ENCODE measurements at places on chromosomes 12 and 14.

DNA sequence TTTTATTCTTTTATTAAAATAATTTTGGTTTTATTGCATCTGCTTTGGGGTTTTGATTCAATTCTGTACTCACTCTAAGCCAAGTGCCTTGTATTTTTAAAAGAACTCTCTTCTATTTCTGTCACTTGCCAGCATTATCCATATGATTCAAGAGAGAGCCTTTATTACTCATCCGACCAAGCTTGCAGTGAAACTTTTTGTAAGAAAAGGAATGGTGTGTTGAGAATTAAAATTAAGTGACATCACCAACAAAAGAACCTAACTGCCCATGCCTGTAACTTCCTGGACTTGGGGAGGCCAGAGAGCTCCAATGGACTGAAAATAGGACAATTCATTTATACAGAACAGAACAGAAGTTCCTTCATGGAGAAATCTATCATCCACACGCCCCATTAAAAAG, 52.1 kb downstream of the GALNT4 start:
- DNase-seq: no peak

DNA sequence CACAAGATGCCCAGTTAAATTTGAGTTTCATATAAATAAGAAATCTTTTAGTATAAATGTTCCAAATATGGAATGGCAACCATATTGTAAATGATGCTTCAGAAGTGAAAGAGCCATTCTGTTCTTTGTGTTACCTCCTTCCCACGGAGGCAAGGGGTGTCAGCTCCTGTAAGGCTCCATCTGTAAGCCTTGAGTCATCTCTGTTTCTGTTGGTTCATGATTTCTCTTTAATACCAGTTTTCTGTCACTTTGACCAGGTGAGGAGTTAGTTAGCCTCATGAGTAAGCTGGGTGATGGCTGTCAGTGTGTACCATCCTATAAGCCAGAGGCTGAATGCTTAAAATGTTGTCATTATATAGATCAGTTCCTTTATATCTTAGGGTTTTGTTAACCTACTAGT, 61.9 kb downstream of the TMEM30B start:
- DNase-seq: no peak

- no peak for DNase-seq
Observed at GRCh38 chr12:110846615-110847566, at the start of gene CCDC63. Gene CCDC63, plus strand, starts transcription at chr12:110846987. Its CDS starts 5,968 bp downstream, at chr12:110852955.

DNA sequence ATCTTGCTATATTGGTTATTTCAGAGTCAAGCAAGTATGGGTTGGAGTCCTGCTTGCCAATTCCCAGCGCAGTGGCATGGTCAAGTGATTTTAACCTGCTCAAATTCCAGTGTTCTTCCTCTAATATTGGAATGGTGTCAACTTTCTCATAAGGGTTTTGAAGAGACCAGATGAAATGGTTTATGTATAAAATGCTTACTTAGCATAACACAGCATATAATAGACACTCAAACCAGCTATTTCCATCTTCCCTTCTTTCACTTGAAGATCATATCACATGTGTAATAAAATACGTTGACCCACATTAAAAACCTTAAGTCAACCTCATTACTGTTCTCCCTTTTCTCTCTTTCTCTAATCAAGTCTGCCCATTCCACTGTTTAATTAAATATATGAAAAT, 144.0 kb downstream of the NAV3 start:
- DNase-seq: no peak

- no peak for DNase-seq
Observed at GRCh38 chr12:14272956-14273912, 92.2 kb upstream of the ATF7IP start.

DNA sequence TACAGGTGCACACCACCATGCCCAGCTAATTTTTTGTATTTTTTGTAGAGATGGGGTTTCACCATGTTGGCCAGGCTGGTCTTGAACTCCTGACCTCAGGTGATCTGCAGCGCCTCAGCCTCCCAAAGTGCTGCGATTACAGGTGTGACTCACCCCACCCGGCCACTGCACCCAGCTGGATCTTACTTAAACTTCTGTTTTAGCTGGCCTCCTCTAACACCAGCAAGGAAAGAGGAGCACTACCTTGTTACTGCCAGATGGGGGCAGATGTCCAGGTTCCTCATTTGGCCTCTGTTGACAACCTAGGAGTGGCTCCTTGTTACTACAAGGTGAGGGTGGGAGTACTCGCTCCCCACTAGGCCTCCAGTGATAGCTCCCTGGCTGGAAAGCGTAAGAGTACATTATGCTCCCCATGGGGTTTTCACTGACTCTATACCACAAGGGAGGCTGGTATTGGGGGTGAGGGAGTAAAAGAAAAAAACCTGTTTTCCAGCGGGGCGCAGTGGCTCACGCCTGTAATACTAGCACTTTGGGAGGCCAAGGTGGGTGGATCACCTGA, 13.2 kb upstream of the ARF6 start:
- no peak for DNase-seq

GRCh38 chr12:105916760-105917039, 222.1 kb downstream of the NUAK1 start:
- no peak for DNase-seq

DNA sequence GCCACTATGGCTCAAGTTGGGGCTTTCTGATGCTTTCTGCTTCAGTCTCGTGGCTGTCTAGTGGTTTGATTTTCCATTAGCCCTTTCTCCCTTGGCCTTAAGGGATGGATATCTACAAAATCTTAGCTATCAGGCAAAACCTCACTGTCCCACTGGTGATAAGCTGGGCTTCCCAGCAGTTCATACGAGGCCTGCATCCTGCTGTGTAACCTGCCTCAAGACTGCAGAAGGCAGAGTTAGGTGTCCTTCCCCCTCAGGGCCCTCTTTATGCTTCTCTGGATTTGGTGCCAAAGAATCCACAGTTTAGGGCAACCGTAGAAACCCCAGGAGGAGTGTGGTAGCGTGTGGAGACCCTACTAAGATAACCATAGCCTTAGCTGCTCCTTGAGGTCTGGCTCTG, 38.9 kb downstream of the ETV6 start:
- no peak for DNase-seq

DNA sequence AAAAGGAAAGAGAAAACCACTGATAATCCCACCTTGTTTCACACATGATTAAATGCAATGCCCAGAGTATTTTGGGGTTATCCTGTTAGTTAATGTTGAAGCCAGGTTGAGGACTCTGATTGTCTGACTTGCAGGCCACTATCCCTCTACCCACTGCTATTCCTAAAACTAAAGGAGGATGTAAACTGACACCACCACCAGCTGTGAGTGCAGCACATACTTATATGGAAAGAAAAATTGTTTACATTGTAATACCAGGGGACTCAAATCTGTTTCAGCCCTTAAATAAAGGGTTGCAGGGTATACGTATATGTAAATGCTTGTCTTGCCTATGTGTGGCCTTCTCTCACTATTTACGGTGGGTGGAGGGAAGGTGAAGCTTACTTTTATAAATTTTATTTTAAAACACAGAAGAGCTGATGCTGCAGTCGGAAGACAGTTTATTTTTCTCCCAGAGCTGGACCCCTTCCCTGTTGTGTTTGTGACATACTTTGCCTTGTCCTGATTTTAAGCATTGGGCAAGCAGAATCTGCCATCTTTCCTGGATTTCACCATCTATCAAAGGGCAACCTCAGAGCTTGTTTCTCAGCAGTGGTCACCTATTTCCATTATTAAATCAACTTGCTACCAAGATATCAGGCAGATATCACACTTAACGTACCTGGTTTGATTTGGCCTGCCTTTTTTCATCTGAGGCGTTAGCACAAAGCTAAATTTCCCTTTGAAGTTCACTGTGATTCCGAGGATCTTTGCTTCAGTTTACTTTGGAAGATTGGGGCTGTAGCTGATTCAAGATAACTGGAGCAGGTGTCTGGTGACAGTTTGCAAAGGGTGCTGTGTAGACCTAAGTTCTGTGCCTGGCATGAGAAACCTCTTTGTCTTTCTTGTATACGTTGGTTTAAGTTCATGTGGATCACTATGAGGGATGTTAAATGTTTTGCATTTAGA, 25.2 kb downstream of the DAAM1 start:
- no peak for DNase-seq

- no peak for DNase-seq
Observed at GRCh38 chr14:96592591-96593386, 90.6 kb downstream of the PAPOLA start.

DNA sequence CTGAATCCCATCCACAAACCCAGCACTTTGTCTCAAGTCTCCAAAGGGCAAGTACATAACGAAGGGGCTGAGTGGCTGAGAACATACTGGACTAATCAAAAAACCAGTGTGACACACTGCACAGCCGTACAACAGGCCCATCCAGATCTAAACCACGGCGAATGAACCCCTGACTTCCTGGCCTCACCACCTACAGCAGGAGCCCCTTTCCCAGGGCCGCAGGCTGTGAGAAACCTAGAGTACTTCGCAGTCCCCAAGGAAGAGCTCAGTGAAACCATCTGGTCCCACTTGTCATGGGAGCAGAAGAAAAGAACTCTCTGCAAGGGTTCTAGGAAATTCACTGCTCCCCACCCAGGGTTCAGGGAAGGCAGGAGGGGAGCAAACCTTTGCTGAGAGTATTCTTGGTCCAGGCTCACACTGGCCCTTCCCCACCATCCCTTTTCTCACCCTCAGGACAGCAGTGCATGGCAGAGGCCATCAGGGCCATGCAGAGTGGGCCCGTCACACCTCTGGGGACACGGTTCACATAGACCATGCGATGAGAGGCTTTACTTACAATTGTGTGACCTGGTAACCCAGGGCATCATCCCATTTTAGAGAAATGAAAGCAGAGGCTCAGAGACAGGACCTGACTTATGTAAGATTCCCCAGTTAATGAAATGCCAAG, 192.8 kb downstream of the BCL11B start:
- DNase-seq: no peak

DNA sequence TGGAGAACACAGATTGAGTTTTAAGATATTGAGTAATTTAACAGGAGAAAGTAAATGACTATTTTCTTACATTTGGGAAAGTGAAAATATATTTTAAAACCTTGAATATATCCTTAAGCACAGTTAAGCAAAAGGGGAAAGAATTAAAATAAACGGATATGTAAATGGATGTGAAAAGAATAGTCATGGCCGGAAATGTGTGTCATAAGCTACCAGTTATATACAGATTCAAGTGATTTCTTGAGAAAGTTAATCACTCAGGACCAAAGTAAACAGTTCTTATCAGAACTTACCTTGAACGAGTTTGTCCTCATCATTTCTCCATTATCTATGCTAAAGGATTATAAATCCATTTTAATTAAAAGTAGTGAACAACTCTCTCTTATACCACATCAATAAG, 33.4 kb downstream of the C12orf75 start:
- no peak for DNase-seq
